NCI-H1694 (cell line): ENCODE measurements at places on chromosomes 11 and 22.

DNA sequence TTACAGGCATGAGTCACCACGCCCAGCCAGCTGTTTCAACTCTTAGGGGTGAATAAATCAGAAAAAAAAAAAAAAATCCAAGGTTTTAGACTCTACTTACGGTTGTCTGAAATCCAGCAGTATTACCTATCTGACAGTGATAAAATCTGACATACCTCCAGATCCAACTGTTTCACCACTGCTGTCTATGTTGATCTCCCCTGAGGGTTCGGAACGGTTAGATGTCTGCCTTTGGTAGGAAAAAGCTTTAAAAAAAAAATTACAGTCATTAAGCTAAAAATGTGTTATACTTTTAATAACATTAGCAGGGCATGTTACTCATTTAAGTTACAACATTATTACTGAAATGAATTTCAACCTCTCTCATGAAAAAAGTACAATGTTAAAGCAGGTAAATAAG is 21.1 kb downstream of the NCAPD3 start:
- no peak for DNase-seq

GRCh38 chr11:82462608-82463242 is 270.9 kb downstream of the FAM181B start:
- DNase-seq, result peak; percentile 69

DNA sequence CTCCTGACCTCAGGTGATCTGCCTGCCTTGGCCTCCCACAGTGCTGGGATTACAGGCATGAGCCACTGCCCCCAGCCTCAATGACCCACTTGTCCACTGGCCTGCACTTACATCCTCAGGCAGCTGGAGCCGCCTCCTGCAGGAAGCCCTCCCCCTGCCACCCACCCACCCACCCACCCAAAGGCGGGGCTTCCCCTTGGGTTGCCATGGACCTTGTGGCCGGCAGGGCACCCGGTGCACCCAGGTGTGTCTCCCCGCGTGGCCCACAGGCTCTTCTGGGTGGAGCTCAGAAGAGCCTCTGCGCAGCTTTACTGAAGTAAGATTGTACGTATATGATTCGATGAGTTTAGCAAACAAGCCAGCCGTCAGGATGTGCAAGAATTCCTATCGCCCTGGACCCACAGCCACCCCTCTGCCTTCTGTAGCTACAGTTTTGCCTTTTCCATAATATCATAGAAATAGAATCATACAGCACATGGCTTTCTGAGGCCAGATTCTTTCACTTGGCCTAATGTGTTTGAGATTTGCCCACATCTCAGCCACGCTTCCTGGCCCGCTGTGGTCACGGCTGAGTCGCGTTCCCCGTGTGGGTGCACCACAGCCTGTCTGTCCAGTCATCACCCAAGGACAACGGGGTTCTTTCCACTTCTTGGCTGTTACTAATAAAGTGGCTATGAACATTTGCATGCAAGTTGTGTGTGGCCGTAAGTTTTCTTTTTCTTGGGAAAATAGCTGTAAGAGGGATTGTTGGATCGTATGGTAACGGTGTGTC is 5.3 kb upstream of the BRSK2 start:
- no peak for DNase-seq

DNA sequence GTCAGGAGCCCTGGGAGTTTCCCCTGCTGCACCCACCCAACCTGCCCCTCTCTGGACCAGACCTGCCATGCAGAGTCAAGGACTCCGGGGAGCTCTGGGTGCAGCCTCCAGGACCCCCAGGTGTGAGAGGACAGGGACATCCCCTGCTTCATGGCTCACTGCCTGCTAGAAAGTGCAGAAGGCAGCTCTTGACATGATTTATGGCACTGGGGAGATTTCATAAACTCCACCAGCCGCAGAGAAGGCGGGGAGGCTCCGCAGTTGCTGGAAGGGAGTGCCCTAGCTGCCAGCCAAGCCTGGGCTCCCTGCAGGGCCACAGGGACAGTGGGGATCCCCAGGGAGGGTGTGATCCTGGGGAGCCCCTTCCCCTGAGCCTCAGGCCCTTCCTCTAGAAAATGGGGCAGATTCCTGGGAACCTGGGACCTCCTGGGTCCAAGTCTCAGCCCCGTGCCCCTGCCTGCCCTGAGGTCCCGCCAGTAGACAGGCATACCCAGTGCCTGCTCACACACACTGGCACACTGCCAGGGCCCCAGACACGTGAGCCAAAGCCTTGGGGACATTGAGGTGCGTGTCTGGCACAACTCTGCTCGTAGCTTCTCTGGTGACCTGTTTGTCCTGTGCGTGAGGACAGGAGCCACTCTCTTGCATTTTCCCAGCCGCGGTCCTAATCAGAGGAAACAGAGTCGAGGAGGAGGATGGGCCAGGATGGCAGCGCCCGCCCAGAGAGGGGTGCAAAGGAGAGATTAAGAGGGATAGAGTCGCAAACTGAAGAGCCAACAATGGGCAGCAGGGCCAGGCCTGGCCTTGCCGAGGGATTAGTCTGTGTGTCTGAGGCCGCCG is 13.8 kb downstream of the CABP7 start:
- peak; percentile 65 for DNase-seq

DNA sequence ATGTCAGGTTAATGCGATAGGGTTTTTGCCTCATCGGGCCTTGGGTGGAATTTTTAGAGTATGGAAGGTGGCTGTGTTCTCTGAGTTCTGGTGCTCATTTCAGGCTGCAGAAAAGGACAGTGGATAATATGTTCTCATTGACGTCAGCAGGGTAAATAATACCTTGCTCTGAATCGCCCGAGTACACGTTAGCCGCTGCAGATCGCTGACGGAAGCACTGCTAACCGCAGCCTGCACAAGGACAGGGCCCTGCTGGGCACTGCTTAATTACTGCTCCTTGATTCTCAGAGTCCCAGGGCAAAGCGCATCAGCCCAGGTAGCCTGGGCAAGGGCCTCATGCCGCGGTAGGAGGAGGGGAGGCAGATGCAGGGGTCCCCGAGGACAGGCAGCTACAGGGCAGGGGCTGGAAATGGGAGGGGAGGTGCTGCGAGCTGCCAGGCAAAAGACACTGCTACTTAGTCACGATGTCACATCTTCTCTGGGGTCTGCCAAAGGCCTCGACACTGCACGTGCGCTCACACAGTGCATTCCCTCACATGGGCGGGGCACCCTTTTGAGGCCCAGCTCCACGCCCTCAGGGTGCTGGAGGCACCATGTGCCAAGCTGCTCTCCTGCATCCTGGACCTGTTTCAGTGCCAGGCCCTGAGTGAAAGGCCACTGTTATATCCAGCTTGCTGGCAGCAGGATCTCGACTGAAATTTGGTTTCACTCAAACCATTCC is 35.2 kb downstream of the PPP2R1B start:
- DNase-seq, result no peak

- no peak for DNase-seq
Observed at GRCh38 chr22:46418827-46419226, 83.3 kb downstream of the TRMU start.

GRCh38 chr11:116373104-116373944 is 399.5 kb downstream of the BUD13 start:
- DNase-seq, result no peak

GRCh38 chr11:102316346-102316904 is 859 bp upstream of the BIRC3 start:
- DNase-seq, result no peak

DNA sequence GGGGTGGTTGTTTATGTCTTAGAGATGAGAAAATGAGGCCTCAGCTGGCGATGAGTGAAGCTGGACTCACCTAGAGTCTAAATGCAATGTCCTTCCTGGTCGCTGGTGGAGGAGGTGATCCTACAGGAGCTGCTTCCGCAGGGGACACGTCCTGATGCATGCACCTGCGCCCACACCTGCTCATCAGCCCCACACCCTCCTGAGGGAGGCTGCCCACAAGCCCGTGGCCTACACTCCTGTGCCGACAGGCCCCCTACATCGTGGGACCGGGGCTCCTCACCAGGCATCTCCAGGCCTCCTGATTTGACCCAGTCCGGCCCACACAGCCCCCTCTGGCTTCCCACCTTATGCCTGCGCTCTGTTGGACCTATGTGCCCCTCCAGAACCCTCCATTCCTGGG is 857.2 kb downstream of the TBC1D22A start:
- DNase-seq, result no peak
